Dorsolateral prefrontal cortex (tissue), 122 donors: ENCODE measurements at places on chromosomes 2 and 18. TPM values are rescaled to one million over a fixed set of nuclear protein-coding genes. Genes with fewer than 3 reads are reported as not detected.

The MAPRE2 gene
- 169 TPM for total RNA-seq

The SKA1 gene
- 0.39 TPM for total RNA-seq

The IL18RAP gene
- 1.2 TPM for total RNA-seq

The DYSF gene
- 54.2 TPM for total RNA-seq

The ALPG gene
- total RNA-seq, result not detected

The HOXD4 gene
- total RNA-seq, result not detected

GRCh38 chr2:102771114-102771513 is 9.3 kb downstream of the TMEM182 start:
- DNase-seq, result no peak

DNA sequence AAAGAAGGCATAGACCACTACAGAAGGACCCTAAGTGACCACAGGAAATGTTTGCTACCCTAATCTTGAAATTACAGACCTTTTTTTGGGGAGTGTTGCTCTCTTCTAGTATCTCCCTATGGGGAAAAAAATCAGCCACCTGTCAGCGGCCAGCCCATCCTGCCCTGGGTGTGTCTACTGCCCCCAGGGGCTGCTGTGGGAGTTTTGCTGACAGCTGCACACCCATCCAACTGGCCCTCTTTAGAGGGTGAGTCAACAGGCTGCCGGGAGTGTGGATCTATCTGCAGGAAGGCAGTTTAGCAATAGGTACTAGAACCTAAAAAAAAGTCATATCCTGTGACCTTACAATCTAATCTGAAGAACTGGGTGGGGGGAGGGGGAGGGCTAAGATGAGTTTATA is 796 bp upstream of the DYSF start:
- DNase-seq, result no peak

DNA sequence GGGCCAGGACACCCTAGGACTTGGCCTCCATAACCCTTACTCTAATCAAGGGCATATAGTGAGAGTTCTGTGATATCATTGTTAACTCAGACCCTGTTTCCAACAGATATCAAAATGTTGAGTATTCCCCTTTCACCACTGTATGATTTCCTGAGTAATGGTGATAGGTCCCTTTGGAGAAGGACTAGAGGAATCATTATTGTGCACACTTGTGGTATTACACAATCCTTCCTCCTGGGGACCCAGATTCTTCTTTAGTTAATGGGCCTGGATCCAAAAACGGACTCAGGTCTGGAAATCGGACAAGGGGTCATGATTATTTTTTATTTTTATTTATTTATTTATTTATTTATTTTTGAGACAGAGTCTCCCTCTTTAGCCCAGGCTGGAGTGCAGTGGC is 23.5 kb downstream of the PRKRA start:
- DNase-seq, result no peak

DNA sequence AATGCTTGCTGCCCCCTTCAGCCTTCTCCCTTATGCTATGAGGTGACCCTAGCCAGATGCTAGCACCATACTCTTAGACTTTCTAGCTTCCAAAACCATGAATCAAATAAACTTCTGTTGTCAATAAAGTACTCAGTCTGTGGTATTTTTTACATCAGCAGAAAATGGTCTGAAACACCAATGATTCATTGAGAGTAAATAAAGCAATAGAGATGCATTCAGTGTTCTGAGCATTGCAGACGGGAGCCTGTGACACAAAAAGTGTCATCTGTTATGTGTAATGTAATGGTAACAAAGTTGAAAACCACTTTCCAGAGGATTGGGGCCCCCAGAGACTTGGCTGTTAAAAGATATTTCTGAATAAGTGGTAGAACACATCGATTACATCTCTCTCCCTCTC is 758.0 kb upstream of the NRXN1 start:
- no peak for DNase-seq

DNA sequence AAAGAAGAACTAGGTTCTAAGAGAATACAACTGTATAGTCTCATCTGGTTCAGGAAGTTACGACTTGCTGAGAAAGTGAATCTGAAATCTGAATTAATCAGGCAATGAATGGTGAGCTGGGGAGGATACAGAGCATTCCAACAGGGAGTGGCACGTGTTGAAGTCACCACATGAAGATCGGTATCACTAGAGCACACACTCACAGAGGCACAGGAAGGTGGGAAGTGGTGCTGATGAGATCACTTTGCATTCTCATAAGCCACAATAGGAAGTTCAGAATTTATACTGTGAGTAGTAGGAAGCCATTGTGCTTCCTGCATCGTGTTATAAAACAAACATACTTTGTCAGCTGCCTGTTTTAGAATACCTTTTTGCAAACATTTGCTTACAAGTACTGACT is 615.0 kb upstream of the DDX18 start:
- DNase-seq, result no peak

DNA sequence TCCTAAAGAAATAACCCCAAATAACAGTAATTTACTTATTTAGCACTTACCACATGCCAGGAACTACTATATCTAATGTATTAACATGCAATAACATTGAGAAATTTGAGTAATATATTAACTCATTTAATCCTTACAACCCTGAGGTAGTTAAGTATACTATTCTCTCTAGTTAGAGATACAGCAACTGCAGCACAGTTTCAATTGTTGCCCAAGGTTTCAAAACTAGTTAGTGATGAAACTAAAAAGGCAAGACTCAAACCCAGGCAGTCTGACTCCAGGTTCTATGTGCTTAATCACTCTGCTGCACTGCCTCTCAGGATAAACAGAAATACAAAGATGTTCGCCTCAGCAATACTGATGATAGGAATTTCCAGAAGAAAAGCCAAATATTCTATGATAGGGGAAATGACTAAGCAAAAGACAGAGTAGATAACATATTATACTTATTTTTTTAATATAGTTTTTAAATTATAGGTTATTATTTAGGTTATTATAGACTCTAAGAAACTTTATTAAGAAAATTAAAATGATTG is 88.0 kb downstream of the SS18 start:
- no peak for DNase-seq

GRCh38 chr2:36396878-36397539 is 41.4 kb downstream of the CRIM1 start:
- DNase-seq, result no peak

GRCh38 chr2:19990416-19990728 is 467 bp upstream of the WDR35 start:
- no peak for DNase-seq

DNA sequence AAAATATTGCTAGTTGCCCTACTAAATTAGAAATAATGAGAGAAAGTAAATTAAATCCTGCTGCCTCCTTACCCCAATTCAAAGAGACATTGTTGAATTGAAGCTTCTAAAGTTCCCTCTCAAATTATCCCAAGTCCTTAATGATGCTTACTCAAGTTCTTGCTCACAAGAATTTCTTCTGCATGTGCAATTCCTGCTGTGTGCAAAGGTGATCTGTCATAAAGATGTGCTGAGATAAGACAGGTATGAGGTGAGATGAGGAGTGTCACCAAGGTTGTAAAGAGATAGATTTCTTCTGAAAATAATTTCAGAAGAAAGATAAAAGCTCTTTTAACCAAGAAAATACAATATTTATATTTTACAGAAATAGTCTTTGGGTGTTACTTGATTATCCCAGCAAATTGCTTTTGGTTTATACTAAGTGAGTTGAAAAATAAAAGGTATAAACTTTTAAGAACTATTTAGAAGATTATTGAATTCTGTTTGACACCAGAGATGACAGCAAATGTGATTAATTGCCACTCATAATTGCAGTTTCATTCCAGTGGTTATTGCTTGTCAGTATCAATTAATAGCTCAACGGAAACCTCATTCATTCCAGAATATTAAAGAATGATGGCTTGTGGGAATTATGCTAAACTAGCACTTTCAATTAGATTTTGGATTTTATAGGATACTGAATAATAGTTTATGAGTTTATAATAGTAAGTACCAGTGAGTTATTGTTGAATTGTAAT is 674.3 kb downstream of the STK39 start:
- no peak for DNase-seq

- DNase-seq, result no peak
Observed at GRCh38 chr2:55136138-55136541, 85.9 kb upstream of the RTN4 start.

GRCh38 chr2:150697596-150697995 is 210.1 kb upstream of the RND3 start:
- no peak for DNase-seq

GRCh38 chr2:190062601-190063000 is at the start of gene MSTN:
Gene MSTN, minus strand, starts transcription at chr2:190062729. Its CDS starts 133 bp downstream, at chr2:190062596.
- DNase-seq, result no peak

DNA sequence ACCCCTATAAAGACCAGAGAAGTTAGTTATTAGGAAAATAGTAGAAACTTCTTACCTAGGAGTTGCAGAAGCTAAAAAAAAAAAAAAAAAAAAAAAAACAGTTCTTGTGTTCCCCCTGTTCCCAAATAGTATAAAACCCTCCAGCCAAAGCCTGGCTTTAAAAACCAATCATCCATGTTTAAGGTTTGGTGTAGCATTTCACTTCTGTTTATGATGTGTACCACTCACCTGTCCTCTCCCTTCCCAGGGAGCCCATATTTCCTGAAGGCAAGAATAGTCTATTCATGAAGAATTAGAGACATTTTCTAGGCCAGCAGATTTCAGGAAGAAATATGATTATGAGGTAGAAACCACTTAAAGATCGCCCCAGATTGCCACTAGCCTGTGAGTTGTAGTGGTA is 273.6 kb downstream of the SETBP1 start:
- no peak for DNase-seq

DNA sequence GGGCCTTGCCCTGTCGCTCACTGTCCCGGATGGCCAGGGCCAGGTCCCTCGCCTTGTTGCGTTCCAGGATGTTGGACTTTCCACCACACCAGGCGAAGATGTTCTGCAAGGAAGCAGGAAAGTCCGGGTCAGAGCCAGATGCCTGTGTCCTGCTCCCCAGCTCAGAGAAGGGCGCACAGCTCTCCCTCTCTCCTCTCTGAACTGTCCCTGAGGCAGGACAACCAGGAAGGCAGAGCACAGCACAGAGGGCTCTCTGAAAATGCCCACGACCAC is 11.0 kb downstream of the CAPG start:
- no peak for DNase-seq

DNA sequence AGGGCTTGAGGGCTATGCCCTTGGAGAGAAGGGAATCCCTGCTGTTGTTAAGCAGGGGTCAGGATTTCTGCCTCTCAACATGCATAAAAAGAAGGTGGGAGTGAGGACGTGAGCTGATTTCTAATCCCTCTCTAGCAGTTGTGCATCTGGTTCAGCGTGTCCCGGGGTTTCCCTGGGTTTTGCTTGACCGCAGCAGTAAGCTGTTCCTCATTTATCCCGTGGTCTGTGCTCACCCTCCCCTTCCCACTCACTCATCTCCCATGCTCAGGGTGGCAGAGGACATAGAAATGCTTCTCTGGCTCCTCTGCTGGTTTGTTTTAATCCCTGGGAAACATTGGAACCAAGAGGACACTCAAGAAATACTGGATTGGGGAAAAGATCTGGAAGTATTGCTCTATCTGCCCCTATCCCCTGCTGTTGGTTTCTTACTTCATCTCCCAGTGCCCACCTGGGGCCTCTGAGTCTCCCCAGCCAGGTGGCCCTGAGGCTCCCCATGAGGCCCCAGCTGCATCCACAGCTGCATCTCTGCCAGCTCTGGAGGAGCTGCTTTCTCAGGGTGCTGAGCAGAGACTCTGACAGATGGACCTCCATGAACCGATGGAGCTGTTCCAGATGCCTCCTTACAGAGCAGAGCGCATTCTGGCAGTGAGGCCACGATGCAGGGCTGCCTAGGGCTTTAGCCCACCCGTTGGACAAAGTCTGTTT is 36.1 kb downstream of the TET3 start:
- no peak for DNase-seq

DNA sequence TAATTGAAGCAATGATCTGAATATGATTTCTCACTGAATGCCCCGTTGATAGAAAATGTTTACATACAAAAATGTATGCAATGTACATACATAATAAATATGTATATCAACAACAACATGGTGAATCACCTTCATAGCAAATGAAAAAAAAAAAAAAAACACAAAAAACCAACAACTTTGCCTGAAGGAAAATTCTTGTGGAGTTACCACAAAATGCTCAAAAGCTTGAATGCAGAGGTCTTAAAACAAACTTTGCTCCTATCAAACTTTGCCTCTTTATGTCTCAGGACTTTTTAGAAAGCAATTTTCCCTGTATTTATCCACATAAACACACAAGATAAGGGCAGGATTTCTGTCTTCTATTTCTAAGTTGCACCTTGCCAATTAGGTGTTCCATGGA is 92.9 kb upstream of the SIX2 start:
- DNase-seq, result no peak

- no peak for DNase-seq
Observed at GRCh38 chr2:34004936-34005335, 405.8 kb upstream of the FAM98A start.
